ENCODE measurements at places on chromosomes 6 and 20.

GRCh38 chr6:56268266-56268665, 20.9 kb upstream of the COL21A1 start:
- H3K27ac ChIP-seq = no peak overlapping the region
- H3K4me1 ChIP-seq = no peaks in the 10 kb centered on the region
- no peaks in the 10 kb centered on the region for H3K27me3 ChIP-seq
- DNase-seq = no peak
- H3K4me3 ChIP-seq = no peak overlapping the region

DNA sequence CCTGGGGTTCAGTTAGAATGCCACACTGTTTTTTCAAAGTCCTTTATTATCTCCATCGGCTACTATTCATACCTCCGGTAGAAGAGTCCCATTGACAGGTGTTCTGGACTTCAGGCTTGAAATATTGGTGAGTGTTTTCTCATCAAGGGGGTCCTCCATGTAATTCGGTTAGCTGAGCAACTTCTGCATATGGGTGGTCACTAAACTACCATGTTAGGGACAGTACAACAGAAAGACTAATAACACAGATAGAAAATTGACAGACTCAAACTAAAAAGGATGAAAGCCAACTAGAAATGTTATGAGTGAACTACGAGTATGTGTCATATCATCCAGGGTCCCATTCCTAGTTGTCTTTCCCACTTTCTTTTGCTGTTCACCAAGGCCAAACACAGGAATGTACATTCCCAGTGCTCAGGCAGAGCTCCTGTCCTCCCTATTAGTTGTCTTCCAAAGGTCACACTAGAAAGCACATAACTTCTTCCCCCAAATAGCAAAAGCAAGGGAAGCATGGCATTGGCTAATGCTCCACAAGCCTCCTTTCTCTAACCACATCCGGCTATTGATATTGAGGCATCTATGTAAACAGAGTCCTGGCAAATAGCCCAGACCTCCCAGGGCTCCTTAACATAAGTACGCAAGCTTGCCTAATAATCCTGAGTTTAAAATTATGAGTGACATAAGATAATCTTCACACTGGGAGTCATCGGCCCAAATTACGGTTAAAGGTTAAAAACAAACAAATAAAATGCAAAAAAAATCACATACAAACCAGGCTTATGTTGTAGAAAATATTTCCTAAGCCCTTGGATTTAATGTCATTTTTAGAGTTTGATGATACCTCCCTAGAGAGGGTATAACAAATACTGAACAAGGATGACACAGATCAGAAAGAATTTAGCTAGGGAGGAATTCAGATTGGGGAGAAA, 13.2 kb downstream of the CCN2 start:
- no peaks in the 10 kb centered on the region for H3K36me3 ChIP-seq
- H3K27ac ChIP-seq = no peak overlapping the region
- no peak for DNase-seq
- H3K27me3 ChIP-seq = no peaks in the 10 kb centered on the region
- no peaks in the 10 kb centered on the region for H3K4me1 ChIP-seq

DNA sequence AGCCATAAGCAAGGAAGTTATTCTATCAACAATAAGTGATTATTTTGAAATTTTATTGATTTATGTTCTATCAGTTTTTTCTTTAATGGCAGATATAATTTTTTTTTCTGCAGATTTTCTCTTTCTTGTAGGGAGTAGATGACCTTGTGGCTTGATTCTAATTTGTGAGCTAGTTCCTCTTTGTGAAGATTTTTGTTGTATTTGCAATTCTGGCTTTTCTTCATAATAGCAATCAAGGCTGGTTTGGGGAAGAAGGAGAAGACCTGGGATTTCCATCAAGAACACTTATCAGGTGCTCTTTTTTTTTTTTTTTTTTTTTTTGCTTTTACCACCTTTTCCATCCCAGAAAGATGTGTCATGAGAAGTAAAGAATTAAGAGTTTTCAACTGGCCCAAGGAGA, 324.2 kb upstream of the MAN1A1 start:
- no peaks in the 10 kb centered on the region for H3K4me1 ChIP-seq
- H3K4me3 ChIP-seq = no peak overlapping the region
- no peaks in the 10 kb centered on the region for H3K36me3 ChIP-seq
- H3K27ac ChIP-seq = no peak overlapping the region
- H3K27me3 ChIP-seq = no peaks in the 10 kb centered on the region

DNA sequence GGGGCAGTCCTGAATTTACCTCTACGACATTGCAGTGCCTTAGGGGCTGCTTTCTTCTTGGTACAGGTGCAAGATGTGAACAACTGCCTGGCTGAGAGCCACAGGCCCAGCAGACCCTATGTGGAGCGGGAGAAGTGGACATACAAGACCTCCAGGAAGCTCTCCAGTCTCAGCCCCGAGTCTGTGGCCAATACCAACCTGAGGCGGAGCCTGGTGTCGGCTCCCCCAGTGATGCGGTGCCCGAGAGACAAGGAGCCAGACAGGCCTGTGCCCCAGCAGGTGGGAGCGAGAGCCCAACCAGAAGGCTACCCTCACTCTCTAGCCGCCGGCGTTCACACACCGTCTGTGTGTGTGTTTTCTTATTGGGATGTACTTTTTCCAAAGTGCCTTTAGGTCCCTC, 59.6 kb downstream of the EFCAB8 start:
- no peaks in the 10 kb centered on the region for H3K27me3 ChIP-seq
- no peaks in the 10 kb centered on the region for H3K4me1 ChIP-seq
- no peak overlapping the region for H3K27ac ChIP-seq
- DNase-seq = no peak
- H3K36me3 ChIP-seq = peaks cover 7% of the 10 kb centered on the region
- H3K4me3 ChIP-seq = no peak overlapping the region

- no peaks in the 10 kb centered on the region for H3K4me1 ChIP-seq
- H3K27ac ChIP-seq = no peak overlapping the region
- no peaks in the 10 kb centered on the region for H3K27me3 ChIP-seq
- H3K36me3 ChIP-seq = no peaks in the 10 kb centered on the region
Measured at GRCh38 chr20:45576995-45577394, 2.1 kb downstream of the WFDC8 start.

DNA sequence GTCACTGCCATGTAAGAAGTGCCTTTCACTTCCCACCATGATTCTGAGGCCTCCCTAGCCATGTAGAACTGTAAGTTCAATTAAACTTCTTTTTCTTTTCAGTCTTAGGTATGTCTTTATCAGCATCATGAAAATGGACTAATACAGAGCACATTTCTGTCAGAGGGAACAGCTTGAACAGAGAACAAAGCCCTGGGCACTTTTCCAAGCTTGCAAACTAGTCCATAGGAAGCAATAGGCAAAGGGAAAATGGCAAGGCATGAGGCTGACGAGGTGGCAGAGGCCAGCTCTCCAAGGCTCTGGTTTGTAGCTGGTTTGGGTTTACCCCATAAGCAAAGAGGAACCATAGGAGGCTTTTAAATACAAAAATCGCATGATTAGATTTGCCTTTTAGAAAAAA, 185.1 kb upstream of the HDDC2 start:
- H3K27me3 ChIP-seq = no peaks in the 10 kb centered on the region
- H3K36me3 ChIP-seq = no peaks in the 10 kb centered on the region
- H3K4me1 ChIP-seq = no peaks in the 10 kb centered on the region
- H3K27ac ChIP-seq = no peak overlapping the region
- no peak overlapping the region for H3K4me3 ChIP-seq
- no peak for DNase-seq

- DNase-seq = no peak
- H3K27me3 ChIP-seq = no peaks in the 10 kb centered on the region
- peaks cover 54% of the 10 kb centered on the region for H3K4me1 ChIP-seq
- no peaks in the 10 kb centered on the region for H3K36me3 ChIP-seq
- H3K4me3 ChIP-seq = peak overlapping the region; percentile 35
Measured at GRCh38 chr20:56629464-56630085, 469 bp downstream of the TFAP2C start.

Measured in tibial artery (tissue), 4 donors.